Fibroblast of gingiva (primary cell): ENCODE measurements at places on chromosomes 7 and 10.

DNA sequence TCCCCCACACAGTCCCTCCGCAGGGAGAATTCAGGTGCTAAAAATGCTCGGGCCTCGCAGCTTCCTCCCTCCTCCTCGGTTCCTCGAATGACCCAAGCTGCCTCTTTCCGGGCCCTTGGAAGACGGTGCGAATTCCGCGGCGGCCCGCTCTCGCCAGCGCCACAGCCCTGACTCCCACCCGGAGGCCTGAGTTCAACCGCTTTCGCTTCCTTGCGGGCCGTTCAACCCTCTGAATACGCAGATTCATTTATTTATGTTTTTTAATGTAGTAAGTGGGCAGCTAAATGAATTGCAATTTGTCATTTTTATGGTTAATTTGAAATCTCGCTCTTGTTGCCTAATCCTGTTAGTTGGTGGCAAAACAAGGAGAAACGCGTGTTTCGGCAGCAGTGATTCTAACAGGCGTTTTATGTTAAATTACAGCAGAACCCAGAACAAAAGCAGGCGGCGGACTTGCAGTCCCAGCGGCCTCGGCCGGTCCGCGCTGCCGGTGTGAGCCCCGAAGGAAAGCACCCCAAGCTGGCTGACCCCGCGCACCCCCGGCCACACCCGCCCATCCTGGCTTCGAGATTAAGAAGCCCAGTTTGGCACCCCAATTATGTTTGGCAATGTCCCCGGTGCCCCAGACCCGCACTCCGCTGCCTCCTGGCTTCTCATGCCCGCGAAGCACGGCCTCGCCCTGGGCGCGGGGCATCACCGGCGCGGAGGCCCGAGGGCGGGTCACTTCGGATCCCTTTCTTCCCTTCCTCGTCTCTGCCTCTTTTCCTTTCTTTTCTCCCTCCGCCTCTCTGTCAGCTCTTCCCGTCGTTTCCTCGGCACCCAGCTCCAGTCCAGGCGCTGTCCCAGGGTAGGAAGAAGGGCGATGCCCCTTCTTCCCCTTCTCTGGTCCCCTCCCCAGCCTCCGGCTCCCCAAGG, 75.9 kb downstream of the INSIG1 start:
- DNase-seq = no peak

DNA sequence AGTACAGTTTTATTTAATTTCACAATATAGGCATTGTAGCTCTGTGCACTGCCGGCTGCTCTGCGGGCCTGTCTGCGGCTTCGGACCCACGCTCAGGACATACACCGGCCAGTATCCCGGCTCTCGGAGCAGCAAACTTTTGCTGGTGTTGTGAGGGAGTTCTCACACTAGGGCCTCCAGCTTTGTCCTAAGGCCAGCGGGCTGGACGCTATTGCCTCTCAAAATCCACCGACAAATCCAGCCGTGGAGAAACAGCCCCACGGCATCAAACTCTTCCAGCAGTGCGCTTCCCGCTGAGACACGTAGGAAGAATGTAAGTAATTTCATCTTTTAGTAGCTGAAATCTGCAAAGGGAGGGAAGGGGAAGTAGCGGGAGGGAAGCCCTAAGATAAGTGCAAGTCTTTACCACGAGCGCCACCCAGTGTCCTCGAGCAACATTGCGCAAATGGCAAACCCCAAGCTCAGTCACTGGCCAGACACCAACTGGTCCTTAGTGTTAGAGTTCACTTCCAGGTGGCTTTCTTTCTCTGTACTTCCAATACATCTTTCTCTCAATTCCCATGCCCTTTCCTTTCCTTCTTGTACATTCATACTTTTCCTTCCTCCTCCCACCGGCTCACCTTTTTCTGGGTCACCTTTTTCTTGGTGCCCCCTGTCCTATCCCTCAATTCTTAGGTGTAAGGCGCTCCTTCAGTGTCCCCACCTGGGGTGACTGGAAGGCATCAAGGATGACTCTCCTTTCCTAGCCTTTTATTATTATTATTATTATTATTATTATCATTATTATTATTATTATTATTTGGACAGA, 3.0 kb upstream of the DLX5 start:
- peak; percentile 79 for DNase-seq

GRCh38 chr7:97002555-97003261, 2.6 kb upstream of the DLX6 start:
- DNase-seq = no peak

GRCh38 chr7:45921381-45921698, 268 bp upstream of the IGFBP3 start:
- DNase-seq = no peak

- DNase-seq = no peak
Measured at GRCh38 chr10:114172776-114173602, 1.0 kb downstream of the CCDC186 start.

GRCh38 chr10:26508016-26508415, 69.9 kb downstream of the APBB1IP start:
- no peak for DNase-seq

DNA sequence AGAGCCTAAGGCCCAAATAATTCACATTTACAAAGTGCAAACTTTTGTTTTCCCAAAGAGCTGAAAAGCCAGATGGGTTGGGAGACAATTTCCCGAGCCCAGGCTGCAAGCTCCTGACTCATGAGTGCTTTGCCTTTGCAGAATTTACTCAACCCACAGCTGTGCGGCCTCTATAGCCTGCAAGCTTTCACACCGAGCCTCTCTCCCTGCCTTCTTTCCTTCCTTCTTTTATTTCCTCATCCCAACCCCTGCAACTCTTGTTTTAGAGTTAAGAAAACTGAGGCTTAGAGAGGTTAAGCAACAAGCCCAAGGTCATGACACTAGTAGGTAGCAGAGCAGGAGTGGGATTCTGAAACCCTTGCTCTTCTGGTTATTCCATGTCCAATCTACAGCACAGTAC, 203.0 kb upstream of the GPR26 start:
- DNase-seq = no peak

DNA sequence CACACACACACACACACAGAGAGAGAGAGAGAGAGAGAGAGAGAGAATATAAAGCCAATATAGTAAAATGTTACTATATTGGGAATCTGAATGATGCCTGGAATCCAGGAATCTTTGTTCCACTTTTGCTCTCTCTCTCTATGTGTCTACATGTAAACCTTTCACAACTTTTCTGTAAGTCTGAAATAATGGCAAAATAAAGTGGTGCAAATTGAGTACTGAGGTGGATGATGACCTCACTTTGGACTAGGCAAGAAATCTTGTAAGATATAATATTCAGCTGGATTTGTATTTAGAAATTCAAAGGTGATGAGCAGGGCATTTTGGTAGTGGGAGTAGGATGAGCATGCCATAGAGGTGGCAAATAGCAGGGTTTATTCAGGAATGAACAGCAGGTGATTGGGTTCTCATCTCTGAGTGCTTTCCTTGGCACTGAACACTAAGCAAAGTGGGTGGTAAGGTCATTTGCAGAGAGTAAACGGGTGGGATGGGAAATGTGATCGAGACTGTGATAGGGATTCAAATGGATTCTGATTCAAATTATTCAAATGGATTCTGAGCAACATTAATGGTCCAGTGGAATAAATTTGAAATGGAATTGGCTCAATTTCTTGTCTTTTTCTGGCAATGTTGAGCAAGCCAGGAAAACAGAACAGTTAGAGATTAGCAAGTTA, 9.7 kb upstream of the ANLN start:
- no peak for DNase-seq
